ENCODE measurements at places on chromosomes 1 and 21.

GRCh38 chr1:85892366-85892765 is 184.1 kb upstream of the ZNHIT6 start:
- no peak for DNase-seq

- DNase-seq: no peak
These were observed 26.8 kb upstream of the RASAL2 start for GRCh38 chr1:178066908-178067614.

GRCh38 chr1:11697188-11697892 is 5.8 kb downstream of the DRAXIN start:
- no peak for DNase-seq

DNA sequence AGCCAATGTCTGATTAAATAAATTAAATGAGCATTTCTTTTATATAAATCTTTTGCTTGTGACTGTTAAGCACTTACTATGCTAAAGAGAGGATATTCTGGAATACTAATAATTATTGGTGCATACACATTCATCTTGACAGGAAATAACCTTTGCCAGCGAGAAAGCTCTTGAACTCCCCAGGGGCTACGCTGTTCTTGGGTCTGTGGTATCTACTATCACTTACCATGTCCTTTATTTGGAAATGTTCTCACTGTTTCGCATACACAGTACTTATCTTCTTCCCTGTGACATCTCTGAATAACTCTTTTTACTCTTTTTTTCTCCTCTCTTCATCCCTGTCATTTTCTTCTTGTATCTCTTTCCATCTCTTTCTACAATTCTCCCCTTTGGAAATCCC is 178.7 kb downstream of the GABPA start:
- DNase-seq: no peak

GRCh38 chr1:67684526-67685066 is 405 bp upstream of the GADD45A start:
- no peak for DNase-seq
